ENCODE measurements at places on chromosomes 7 and 10.

- DNase-seq, result no peak
Observed at GRCh38 chr10:117757086-117757720, 214.7 kb downstream of the EMX2 start.

- DNase-seq, result peak; percentile 59
Observed at GRCh38 chr10:43816351-43817321, 168.0 kb upstream of the ZNF32 start.

DNA sequence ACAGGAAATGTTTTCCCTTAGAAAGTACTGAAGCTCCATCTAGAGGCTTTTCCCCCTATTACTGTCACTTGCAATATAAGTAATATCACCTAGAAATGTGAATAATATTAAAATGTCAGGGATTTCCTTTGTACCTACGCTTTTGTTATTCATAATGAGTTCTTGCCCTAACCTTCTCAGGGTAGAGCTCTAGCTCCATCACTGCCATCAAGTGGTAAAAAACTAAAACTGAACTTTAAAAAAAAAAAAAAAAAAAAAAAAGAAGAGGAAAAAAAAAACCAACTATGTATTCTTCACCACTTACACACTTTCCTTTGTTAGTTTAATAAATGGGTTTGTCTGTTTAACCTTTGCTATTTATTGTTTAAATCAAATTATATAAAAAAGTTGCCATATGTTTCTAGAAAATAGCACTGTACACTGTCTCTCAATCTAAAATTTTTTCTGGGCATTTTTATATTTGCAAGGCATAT is 49.9 kb downstream of the DNAJC1 start:
- DNase-seq, result peak; percentile 51

DNA sequence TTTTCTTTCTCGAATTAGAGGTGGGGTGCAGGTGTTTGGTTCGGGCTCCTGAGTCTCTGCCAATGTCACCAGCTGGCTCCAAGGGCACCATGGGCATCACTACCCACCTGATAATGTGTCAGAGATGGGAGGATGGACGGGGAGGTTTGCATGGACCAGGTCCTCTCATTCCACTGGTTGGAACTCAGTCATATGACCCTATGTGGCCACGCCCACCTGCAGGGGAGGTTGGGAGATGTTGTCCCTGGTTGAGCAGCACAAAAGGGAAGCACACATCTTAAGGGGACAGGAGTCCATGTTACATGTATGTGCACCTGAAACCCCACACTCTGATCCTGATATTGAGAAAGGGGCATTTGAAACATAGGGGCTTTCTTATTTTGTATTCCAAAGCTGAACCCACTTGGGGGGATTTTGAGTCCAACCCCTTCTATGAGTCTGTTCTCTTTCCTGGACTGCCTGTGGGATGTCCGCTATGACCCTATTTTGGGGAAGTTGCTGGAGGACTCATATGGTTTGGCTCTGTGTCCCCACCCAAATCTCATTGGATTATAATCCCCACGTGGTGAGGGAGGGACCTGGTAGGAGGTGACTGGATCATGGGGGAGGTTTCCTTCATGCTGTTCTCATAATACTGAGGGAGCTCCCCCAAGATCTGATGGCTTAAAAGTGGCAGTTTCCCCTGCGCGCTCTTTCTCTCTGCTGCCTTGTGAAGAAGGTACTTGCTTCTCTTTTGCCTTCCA is 66.9 kb upstream of the BAIAP2L1 start:
- DNase-seq, result no peak

DNA sequence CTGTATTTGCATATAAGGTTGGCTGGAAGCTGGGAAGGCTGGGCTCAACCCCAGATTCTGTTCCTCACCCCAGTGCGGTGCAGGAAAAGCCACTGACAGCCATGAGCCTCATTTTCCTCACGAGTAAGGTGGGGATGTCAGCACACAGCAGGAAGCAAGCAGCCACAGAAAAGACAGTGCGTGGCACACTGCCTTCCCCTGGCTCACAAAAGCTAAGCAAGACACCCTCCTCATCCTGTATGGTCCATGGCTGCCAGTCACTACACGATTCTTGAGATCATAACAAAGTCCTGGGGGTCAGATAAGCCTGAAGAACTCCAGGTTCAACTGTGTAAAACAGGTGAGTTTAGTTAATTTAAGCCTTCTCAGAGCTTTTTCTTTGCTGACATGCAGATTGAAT is 28.9 kb upstream of the DDC start:
- DNase-seq, result no peak

GRCh38 chr10:43355749-43356371 is 15.6 kb upstream of the FXYD4 start:
- no peak for DNase-seq

DNA sequence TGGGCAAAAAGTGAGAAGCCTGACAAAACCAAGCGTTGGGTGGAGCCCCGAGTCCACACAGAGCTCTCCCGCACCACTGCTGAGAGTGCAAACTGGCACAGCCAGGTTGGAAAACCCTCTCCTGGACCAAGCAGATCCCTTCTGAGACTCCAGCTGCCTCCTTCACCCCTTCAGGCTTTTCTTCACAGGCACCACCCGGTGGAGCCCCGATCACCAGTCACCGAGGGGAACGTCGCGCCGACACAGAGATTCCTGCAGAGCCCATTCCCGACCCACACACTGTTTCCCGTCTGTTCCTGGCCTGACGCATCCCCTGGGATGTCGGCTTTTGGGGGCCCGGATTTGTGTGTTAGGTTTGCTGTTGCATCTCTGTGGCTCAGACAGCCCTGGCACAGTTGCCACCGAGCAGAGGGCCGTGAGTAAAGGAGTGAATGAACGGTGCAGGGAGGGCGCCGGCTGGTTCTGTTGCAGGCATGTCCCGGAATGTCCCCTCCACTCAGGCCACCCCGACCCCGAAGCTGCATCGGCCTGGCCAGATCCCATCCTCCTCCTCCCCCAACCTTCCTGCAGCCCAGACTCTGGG is 51.0 kb upstream of the INPP5A start:
- no peak for DNase-seq

- DNase-seq, result no peak
Observed at GRCh38 chr10:44755481-44755880, 155.7 kb upstream of the TMEM72 start.

DNA sequence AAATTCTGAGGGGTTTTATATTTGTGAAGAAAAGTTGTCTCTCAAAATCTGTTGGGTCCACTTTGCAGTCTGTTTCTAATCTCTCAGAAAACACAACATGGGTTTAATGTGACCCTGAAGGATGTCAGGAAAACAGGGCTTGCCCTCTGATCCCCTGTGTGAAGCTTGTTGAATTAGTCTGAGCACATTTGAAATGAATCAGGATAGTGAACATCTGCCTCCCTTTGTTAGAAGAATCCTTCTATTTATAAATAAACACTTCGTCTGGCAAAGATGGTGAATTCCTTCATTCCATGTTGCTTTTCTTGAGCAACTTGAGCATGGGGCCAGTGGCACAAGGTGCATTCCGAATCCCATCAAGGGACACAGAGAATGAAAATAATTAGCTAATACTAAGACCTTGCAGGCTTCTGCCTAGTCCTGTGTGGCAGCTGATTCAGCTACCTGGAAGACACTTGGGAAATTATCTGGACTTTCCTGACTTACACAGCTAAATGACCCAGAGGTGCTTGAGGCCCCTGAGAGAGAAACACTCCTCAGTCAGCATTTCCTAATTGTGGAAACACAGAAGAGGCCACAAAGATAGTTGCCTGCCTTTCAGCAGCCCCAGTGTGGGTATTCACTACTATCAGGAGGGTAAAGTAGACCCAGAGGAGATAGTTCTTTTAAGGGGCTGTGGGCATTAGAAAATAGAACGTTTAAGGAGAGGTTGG is 305.5 kb downstream of the C7orf25 start:
- no peak for DNase-seq

- no peak for DNase-seq
Observed at GRCh38 chr10:102003541-102003940, 52.4 kb downstream of the ARMH3 start.

DNA sequence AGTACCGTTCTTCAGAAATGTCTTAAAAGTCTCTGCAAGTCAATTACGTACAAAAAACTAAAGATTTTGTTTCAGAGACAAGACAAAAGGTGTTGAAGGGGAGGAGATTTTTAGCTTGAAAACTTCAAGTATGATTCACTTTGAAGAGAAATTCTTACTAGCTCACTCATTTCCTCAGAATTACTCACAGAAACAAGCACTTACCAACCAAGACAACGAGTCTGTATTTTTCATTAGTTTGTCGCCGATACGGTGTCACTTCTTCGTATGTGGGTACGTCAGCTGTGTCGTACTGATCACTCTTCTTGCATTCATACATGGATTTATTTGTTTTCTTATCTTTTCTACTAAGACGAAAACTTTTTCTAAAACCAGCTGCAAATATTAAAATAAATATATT is 90.6 kb upstream of the ODAD2 start:
- DNase-seq, result no peak

DNA sequence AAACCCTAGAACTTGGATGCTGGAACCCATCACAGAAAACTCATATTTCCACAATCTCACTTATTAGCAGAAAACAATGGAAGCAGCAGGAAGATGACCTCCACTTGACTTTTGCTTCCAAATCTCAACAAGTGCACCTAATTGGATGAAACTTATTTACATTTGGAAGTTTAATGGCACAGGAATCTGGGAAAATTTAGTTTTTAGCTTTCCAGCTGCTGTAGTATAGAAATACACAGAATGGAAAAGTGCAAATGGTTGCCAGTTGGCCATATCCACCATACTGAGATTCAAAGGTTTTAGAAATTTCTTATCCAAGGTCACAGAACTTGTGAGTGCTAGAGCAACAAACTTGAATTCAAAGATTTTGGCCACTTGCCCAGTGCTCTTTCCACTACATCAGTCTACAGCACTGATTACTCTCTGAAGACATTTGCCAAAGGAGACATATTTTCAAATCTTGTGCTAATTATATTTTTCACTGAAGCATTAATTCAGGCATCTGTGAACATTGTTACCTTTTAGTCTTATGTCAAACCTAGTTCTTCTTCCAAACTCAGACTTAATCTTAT is 9.3 kb upstream of the AHR start:
- DNase-seq, result no peak

GRCh38 chr7:128378637-128379036 is 17.1 kb upstream of the PRRT4 start:
- no peak for DNase-seq

DNA sequence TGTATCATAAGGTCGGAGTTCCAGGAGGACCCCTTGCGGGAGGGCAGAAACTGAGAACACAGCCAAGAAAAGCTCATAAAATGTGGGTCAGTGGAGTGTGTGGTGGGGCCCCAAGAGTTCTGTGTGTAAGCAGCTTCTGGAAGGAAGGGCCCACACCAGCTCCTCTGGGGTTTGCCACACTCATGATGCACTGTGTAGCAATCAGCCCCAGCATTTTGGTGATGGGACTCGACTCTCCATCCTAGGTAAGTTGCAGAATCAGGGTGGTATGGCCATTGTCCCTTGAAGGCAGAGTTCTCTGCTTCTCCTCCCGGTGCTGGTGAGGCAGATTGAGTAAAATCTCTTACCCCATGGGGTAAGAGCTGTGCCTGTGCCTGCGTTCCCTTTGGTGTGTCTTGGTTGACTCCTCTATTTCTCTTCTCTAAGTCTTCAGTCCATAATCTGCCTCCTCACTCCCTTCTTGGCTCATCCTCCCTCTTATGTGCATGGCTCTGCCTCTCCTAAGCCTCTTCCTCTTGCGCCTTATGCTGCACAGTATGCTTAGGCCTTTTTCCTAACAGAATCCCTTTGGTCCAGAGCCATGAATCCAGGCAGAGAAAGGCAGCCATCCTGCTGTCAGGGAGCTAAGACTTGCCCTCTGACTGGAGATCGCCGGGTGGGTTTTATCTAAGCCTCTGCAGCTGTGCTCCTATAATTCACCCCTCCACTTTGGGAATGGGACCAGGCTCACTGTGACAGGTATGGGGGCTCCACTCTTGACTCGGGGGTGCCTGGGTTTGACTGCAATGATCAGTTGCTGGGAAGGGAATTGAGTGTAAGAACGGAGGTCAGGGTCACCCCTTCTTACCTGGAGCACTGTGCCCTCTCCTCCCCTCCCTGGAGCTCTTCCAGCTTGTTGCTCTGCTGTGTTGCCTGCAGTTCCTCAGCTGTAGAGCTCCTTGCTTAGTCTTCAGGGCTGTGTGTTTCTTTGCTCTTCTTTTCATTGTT is 17.8 kb downstream of the PRSS2 start:
- no peak for DNase-seq

GRCh38 chr10:70893227-70894006 is 5.1 kb upstream of the PCBD1 start:
- no peak for DNase-seq

DNA sequence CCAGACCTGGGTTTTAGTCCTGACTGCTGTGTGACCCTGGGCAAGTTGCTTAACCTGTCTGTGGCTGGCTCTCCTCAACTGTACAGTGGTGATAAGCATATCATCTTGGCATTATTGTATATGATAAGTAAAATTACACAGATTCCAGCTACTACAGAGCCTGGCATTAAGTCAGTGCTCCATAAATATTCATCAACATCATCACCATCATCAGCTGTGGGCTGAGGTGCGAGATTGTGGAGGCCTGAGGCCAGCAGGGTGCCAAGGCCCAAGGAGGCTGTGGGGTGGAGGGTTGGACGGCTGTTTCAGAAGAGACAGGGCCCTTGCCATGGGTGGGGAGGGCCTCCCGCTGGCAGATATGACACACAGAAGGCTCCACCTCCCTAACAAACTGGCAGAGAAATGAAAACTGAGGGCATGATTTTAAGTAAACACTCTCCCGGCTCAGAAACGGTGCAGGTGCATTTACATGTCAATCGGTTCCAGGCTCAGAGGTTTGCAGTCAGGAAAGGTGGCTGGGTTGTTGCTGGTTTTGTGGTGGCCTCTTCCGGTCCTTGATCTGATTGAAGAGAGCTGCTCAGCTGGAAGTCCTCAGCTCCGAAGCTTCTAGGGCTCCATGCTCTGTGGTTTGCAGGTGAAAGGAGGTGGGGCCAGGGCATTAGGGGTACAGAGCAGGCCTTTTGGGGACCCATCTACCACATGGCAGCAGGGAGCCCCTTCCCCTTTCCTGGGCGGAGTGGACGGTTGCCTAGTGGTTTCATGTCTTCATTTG is 10.2 kb downstream of the CRYGN start:
- peak; percentile 60 for DNase-seq

GRCh38 chr7:39410582-39410981 is 155.6 kb upstream of the YAE1 start:
- DNase-seq, result no peak
